Hair follicular keratinocyte (primary cell): ENCODE measurements at places on chromosomes 7 and 10. TPM values are rescaled to one million over a fixed set of nuclear protein-coding genes. Genes with fewer than 3 reads are reported as not detected.

The HIPK2 gene
- 6.3 and 12.0 TPM in 2 replicates for total RNA-seq

The NRCAM gene
- total RNA-seq = 2.0 and 11.8 TPM in 2 replicates

The LGI1 gene
- total RNA-seq = not detected in 2 replicates

The NCF1 gene
- 1.9 and 2.8 TPM in 2 replicates for total RNA-seq

The TMEM184A gene
- 0.34 and 0.39 TPM in 2 replicates for total RNA-seq

The MCMBP gene
- 44.1 and 66.6 TPM in 2 replicates for total RNA-seq
